ENCODE measurements at places on chromosomes 2 and 18. TPM values are rescaled to one million over a fixed set of nuclear protein-coding genes. Genes with fewer than 3 reads are reported as not detected.

SF3B1 gene
- total RNA-seq: 262 TPM

SPP2 gene
- total RNA-seq: 0.37 TPM

PSMA8 gene
- not detected for total RNA-seq

LIPG gene
- total RNA-seq: 0.18 TPM

TLK1 gene
- total RNA-seq: 122 TPM

GALNT14 gene
- total RNA-seq: 5.6 TPM

DUSP19 gene
- 0.51 TPM for total RNA-seq

TRIM54 gene
- total RNA-seq: not detected

SATB2 gene
- 0.10 TPM for total RNA-seq

NAB1 gene
- total RNA-seq: 33.2 TPM

PER2 gene
- total RNA-seq: 15.1 TPM

SPATA3 gene
- total RNA-seq: not detected

TMEM178A gene
- not detected for total RNA-seq

TEX44 gene
- total RNA-seq: not detected

ALPP gene
- total RNA-seq: not detected

ABCG8 gene
- not detected for total RNA-seq

ALPI gene
- total RNA-seq: not detected

SP3 gene
- 74.8 TPM for total RNA-seq

FOXI3 gene
- total RNA-seq: not detected

OTOS gene
- not detected for total RNA-seq

FAP gene
- not detected for total RNA-seq

STARD6 gene
- 0.33 TPM for total RNA-seq

BCL2 gene
- total RNA-seq: 36.5 TPM

TDRD15 gene
- not detected for total RNA-seq

ALKAL2 gene
- total RNA-seq: not detected

C2orf81 gene
- total RNA-seq: 9.8 TPM

DCDC2C gene
- not detected for total RNA-seq

CCDC141 gene
- total RNA-seq: 9.6 TPM

AUP1 gene
- 127 TPM for total RNA-seq
